ENCODE measurements at places on chromosomes 6 and 20. TPM values are rescaled to one million over a fixed set of nuclear protein-coding genes. Genes with fewer than 3 reads are reported as not detected.

DNA sequence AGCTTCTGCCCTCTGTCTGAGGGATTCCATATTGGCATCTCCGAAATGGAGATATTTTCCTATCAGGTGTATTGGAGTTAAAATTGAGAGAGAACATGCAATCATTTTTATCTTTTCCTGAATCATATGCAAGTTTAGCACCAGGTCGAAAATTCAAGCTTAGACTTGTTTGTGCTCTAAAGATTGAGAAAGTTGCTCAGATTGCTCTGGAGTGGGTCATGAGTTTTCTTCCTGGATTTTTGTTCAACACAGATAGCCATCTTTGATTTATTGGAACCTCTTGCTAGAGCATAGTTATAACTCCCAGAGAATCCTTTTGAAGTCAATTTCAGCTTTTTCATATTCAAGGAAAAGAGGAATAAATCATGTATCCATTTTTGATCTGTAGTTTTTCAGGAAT, 373.5 kb upstream of the FLRT3 start:
- DNase-seq, result no peak
- no peak overlapping the region for H3K4me3 ChIP-seq
- no peaks in the 10 kb centered on the region for H3K4me1 ChIP-seq
- no peaks in the 10 kb centered on the region for H3K36me3 ChIP-seq

Gene MUCL3
- total RNA-seq, result not detected

- no peak overlapping the region for H3K4me3 ChIP-seq
- H3K27me3 ChIP-seq, result no peaks in the 10 kb centered on the region
- no peak for DNase-seq
- H3K36me3 ChIP-seq, result no peaks in the 10 kb centered on the region
These were observed 125.9 kb downstream of the EPHA7 start for GRCh38 chr6:93293460-93293859.

Gene GTSF1L
- not detected for total RNA-seq

GRCh38 chr6:52509281-52510212, 67.3 kb downstream of the TRAM2 start:
- H3K27ac ChIP-seq, result no peak overlapping the region
- no peaks in the 10 kb centered on the region for H3K27me3 ChIP-seq
- no peaks in the 10 kb centered on the region for H3K4me1 ChIP-seq
- peaks cover 39% of the 10 kb centered on the region for H3K36me3 ChIP-seq
- H3K4me3 ChIP-seq, result no peak overlapping the region
- DNase-seq, result no peak

- H3K4me1 ChIP-seq, result no peaks in the 10 kb centered on the region
- peak; percentile 74 for DNase-seq
These were observed 31.7 kb upstream of the IL20RA start for GRCh38 chr6:137076277-137077068.

DNA sequence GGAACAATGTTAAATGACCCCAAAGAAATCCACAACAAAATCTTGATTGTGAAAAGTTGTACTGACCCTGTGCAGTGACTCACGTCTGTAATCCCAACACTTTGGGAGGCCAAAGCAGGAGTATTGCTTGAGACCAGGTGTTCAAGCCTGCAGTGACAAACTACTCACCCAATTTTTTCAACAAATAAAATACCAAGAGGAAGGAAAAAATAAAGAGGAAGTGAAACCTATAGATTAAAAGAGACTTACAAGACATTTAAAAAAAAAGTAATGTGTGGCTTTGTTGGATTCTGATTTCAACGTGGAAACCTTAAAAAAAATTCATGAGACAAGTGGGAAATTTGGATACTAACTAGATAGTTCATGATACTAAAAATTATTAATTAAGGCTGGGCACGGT, 31.9 kb downstream of the GINS1 start:
- DNase-seq, result no peak
- no peaks in the 10 kb centered on the region for H3K27me3 ChIP-seq
- no peaks in the 10 kb centered on the region for H3K4me1 ChIP-seq
- no peak overlapping the region for H3K4me3 ChIP-seq

Gene BPIFA1
- total RNA-seq, result not detected

DNA sequence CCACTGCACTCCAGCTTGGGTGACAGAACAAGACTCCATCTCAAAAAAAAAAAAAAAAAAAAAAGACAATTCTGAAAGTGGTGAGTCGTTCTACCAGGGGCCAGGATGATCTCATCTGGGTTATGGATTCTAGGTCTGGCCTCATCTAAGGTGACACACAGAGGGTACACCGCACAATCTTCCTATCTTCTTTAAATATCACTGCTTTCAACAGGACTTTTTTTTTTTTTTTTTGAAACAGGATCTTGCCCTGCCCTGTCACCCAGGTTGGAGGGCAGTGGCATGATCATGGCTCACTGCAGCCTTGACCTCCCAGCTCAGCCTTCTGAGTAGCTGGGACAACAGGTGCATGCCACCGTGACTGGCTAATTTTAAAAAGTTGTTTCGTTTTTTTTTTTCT, 67.7 kb downstream of the SLC16A10 start:
- no peaks in the 10 kb centered on the region for H3K27me3 ChIP-seq
- no peak overlapping the region for H3K4me3 ChIP-seq
- no peak overlapping the region for H3K27ac ChIP-seq
- no peaks in the 10 kb centered on the region for H3K36me3 ChIP-seq
- H3K4me1 ChIP-seq, result no peaks in the 10 kb centered on the region
- DNase-seq, result no peak

Gene WASF1
- 34.9 TPM for total RNA-seq

DNA sequence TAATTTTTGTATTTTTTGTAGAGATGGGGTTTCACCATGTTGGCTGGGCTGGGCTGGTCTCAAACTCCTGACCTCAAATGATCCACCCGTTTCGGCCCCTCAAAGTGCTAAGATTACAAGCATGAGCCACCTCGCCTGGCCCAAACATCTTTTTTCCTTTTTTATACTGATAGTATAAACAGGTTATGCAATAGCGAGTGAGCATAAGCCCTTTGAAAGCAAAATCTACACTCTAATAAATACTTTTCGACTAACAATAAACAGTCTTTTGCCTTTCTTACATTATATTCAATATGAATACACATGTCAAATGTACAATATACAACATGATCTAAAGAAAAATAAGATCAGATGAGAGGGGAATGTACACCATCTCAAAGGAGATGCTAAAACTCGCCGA, 38.7 kb downstream of the KIF13A start:
- H3K27ac ChIP-seq, result peak overlapping the region; percentile 49
- no peak for DNase-seq
- H3K4me1 ChIP-seq, result no peaks in the 10 kb centered on the region
- H3K27me3 ChIP-seq, result no peaks in the 10 kb centered on the region
- no peaks in the 10 kb centered on the region for H3K36me3 ChIP-seq

DNA sequence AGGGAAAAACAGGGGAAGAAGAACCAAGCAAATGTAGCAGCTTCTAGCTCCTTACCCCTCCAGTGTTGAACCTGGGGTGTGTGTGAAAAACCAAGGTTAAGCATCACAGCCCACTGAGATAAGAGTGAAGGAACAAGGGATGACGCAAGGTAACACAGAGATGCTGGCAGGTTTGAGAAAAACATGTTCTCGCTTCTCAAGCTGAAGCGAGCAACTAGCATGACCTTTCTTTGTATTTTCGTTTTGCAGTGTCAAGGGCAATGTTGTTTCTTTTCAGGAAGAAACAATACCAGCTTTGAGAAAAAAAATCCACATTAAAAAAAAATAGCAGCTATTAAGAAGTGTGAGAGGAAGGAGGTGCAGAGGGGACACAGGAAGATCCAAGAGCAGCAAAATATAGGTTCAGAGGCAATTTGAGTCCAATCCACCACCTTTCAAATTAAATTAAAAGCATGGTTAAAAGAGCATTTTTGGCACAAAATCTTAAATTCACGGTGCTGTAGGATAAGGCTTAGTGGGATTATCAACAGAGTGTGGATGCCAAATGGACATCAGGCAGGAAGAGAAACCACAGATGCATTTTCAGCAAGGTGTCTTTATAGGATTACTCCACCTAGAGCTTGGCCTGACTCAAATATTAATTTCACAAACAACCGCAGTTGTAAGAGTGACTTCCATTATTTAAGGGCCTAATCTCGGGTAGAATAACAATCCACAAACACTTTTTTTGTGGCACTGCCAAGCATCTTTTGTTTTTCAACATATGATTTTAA, 70.9 kb downstream of the SYNE1 start:
- H3K4me3 ChIP-seq, result no peak overlapping the region
- H3K36me3 ChIP-seq, result no peaks in the 10 kb centered on the region
- DNase-seq, result no peak
- no peaks in the 10 kb centered on the region for H3K4me1 ChIP-seq
- no peak overlapping the region for H3K27ac ChIP-seq

DNA sequence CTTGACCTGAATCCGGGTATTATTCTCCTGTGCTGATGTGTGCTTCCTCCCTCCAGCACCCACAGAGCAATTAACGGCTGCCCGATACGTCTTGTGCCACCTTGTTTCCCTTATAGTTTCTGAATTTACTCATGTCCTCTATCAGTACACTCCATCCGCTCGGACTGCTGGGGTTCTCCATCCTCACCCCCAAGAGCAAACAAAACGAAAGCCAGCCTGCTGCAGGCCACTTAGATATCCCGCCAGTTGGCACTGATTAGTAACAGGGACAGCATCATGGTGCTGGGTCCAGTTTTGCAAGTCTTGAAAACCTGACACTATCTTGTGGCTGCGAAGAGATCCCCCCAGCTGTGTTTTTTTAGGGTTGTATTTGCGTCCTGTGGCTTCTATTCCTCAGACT, 71.8 kb downstream of the SSR1 start:
- no peaks in the 10 kb centered on the region for H3K27me3 ChIP-seq

Measured in sigmoid colon (tissue), 7 donors.